ENCODE measurements at places on chromosomes 7 and 10. TPM values are rescaled to one million over a fixed set of nuclear protein-coding genes. Genes with fewer than 3 reads are reported as not detected.
A peak's percentile ranks its signal among the peaks of the same experiment; 100 is the strongest.

- no peak for DNase-seq
Measured at GRCh38 chr10:116836902-116837523, 12.3 kb upstream of the ENO4 start.

DNA sequence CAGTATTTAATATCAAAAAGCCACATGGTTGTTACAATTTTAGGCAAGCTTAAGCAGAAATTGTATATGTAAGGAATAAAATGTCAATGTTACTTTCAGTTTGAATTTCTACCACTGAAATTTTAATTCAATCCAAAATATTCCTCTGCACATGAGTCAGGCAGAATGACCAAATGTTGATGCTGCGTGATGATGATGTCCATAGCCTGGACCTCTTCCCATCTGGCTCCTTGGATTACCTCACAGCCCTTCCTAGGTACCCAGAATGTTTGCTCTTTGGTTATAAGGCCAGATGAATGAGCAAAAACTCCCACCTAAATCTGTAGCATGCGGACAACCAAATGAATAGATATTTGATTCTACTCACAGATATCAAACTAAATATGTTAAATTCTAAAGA lies 258.3 kb upstream of the IMMP2L start:
- no peak for DNase-seq

- DNase-seq = peak; percentile 60
Measured at GRCh38 chr10:71623098-71623985, 96.2 kb downstream of the C10orf105 start.

DNA sequence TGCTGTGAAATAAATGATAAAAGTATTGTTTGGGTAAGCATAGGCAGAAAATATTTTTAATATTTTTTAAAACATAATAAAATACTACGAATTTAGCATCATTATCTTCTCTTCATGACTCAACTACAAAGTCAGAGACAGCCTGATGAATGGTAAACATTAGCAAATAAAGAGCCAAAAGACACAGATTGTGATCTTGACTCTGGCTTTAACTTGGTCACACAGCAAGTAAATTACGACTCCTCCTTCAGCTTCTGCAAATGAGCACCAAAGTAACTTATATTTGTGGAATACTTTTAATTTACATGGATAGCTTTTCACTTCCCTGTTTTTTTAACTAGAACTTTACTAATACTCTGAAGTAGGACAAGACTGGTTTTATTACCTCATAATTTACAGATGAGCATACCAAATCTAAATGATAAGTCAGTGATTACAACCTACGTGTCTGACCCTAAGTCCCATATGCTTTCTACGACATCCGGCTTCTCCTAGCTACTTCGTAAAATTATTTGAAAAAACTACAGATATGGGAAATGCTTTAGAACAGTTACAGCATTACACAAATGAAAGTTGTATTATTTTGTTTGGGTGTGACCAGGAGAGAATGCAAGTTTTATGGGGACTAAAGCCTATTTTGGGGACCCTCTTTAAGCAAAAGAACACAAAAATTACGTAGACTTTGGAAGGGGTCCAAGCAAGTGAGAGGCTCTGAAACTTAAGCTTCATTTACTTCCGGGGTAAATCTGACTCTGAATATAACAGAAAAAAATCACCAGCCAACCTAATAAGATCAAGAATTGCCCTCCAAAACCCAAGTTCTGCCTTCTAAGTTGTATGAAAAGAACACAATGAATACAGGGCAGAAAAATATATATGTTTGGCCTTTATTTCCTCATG lies 133.8 kb downstream of the CPEB3 start:
- no peak for DNase-seq

DNA sequence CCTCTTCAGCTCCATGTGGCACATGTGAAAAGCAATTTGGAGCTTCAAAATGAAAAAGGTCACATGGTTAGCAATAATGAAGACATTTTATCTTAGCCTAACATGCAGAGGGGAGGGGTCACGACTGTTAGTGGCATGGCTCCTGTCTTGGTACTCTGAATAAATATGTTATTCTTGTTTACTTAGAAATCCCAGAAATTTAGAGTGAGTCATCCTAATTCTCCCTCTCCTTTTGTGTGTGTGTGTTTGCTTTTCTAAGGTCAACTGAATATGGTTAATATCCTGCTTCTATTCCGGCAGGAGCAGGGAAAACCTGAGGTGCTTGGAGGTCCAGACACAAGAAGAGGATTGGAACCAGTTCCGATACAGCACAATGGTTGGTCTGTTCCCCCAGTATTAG lies 17.6 kb downstream of the BCCIP start:
- no peak for DNase-seq

- no peak for DNase-seq
Measured at GRCh38 chr10:125691160-125691981, 8.4 kb upstream of the TEX36 start.

DNA sequence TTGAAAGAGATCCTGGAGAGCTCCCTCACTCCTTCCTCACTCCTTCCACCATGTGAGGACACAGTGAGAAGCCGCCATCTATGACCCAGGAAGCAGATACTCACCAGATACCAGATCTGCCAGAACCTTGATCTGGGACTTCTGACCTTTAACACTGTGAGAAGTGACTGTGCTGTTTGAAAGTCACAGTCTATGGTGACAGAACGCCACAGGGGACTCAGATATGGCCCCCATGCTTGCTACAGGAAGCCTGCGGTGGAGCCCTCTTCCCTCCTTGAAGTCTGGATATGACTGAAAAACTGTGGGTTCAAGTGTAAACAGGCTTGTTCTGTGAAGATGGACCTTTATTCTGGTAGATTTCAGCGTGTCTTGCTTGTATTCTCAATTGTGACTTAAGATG lies 297.8 kb downstream of the KLF6 start:
- DNase-seq = no peak

DNA sequence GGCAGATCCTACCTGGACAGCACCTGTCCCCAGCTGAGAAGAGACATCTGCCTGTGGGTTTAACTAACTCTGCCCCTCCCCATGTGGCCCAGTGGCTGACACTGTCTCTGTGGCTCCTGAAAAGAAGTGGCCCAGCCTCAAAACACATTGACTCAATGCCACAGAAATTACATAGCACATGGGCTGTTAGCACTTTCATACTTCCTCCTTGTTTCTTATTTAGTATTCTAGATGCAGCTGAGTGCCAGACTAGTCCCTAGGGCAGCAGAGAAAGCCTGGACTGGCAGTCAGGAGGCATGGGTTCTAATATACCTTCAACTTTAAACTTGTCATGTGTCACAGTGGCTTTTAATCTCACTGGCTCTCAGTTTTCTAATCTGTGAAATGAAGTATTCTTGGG lies 171.0 kb downstream of the TRIL start:
- no peak for DNase-seq

- DNase-seq = no peak
Measured at GRCh38 chr10:22244001-22244400, 26.2 kb upstream of the EBLN1 start.

GRCh38 chr10:14453593-14453992 lies 122.9 kb upstream of the FRMD4A start:
- DNase-seq = no peak

DNA sequence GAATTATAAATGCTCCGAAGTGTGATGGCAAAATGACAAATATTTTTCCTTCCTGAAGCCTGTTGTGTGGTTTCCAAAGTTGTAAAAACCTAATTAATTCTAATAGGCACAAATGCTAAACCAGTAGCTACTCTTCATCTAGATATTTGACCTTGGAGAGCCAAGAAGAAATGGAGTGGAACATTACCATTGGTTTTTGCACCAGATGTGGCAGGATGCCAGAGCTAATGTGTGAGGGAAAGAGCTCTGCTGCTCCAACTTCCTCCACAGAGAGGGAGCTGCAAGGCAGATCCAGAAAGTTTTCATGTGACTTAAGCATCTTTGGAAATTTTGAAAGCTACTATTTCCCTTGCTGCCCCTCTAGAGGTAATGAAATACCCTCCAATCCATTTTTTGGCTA lies 65.1 kb upstream of the HPS1 start:
- no peak for DNase-seq

DNA sequence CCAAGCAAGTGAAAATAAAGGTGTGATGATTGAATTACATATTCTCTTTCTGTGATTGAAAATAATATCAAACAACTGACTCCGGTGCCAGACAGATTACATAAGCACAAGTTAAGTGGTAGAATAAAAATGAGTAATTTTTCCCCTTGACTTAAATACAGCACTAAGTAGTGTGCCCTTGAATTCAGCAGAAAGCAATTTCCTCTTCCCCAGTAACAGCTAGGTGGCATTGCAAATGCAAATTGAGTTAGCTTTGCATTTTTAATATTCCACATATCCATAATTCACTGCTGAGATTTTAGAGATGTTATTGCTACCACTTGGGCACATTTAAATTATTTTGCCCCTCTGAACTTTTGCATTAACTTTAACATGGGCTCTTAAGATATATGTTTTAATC lies 89.8 kb upstream of the NPVF start:
- DNase-seq = no peak

DNA sequence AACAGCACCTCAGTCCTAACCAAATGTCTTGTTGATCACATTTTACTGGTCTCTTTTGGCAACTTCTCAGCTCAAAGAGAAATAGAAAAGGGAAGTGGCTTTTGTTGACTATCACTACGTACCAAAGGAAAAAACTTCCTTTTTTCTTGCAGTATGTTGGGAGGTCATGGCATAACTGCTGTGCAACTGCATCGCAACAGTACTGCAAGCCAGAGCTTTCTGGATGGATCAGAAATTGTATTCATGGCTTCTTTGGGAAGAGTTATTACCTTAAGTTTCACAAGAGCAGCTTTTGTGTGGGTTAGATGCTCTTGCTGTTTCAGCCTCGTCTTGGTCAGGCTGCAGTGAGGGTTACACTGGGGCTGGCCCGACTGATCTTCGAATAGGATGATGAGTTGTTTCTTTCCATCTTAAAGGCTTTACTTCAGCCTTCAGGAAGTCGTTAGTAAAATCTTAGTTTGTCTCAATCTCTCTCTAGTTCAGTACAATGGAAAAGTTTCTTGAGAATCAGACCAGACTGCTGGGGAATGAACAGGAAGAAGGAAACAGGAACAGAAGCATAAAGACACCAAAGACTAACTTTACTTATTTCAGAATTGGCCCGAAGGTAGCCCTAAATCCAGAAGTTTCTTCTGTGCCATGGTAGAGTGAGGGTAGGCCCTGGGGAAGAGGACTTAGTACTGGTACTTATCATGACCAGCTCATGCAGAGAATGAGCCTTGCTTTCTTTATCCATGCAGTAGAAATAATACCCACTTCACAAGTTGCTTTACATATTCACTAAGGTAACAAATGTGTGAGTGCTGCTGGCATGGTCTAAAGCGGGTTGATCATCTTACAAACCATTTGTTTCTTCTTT lies 153.6 kb downstream of the CELF2 start:
- DNase-seq = no peak

- DNase-seq = no peak
Measured at GRCh38 chr10:80075781-80076180, 2.7 kb upstream of the TMEM254 start.

GRCh38 chr10:115861864-115862263 lies 411.1 kb downstream of the GFRA1 start:
- no peak for DNase-seq

GRCh38 chr10:114822444-114823076 lies 980 bp downstream of the FHIP2A start:
- peak; percentile 22 for DNase-seq

- DNase-seq = no peak
Measured at GRCh38 chr7:37448011-37448635, 541 bp downstream of the ELMO1 start.

DNA sequence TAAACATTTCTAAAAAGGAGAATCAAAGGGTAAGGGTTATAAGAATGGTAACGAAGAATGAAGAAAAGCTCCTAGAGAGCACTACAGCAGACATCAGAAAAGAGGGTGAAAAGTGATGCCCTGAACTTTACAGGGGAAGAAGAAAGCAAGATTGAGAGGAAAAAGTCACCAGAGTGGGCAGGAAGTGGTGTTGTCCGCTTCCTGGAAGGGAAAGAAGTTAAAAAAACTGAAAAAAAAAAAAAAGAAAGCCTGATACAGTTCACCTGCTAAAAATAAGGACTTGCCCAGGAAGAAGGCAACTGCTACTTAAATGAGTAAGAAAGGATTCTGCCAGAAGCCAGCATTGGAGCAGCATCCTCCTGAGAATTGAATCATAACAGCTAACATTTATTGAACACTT lies 330.1 kb upstream of the PHF14 start:
- DNase-seq = no peak

GRCh38 chr7:137399827-137400823 lies 56.6 kb upstream of the PTN start:
- DNase-seq = no peak

GRCh38 chr10:131056781-131057180 lies 254.7 kb downstream of the TCERG1L start:
- no peak for DNase-seq

DNA sequence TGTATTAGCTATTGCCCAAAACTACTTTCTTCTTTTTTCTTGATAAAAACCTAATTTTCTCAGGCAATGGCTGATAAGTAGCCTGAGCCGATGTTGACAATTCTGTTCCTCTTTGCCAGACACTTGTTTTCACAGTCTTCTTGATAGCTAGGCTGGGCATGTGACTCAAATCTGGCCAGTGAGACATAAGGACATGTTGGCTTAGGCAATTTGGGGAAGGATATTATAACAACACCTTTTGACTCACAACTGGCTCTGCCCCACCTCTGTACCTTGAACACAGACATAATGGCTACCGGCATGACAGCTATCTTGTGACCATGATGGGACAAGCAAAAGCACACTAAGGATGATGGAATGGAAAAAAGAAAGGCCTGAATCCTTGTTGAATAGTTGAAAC lies 72.9 kb upstream of the GPR22 start:
- no peak for DNase-seq

DNA sequence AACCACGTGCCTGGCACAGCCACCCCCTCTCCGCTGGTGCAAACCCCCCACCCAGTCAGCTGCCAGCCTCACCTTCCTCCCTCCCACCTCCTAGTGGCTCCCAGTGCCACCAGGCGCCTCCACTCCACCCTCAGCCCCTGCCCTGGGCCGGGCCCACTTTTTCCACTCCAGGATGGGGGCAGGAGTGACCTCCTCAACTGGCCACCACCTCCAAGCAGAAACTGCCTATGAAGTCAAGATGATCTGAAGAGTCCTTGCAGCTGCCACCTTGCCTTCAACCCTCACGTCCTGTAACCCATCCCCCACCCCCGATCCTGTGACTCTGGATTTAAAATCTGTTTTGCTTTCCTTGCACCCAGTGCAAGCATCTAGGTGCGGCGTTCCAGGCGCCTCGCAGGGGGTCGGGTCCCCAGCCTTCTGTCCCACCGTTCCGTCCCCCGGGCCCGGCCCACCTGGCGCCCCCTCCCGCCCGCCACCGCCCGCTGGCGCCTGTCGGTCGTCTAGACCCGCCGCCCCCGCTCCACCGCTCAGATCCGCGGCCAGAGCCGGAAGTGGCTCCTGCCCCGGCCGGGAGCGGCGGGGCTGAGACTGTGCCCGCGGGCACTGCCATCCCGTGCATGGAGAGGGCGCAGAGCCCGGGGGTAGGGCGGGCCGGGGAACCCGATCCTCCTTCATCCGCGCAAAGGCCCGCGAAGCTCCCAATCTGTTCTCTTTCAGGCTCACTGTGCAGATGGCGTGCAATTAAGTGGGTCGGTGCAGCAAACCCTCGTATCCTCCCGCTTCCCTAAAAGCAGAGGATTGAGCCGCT lies 51.2 kb upstream of the GTF2I start:
- DNase-seq = peak; percentile 59

The ICA1 gene
- total RNA-seq = 5.6 TPM

The UNCX gene
- not detected for total RNA-seq

The RFC2 gene
- total RNA-seq = 12.0 TPM

The EBF3 gene
- 1.2 TPM for total RNA-seq

The HTR7 gene
- 0.23 TPM for total RNA-seq

The PTN gene
- total RNA-seq = 6.7 TPM

The NUTM2B gene
- total RNA-seq = 0.83 TPM

The SLC18A2 gene
- 16.6 TPM for total RNA-seq

The MSMB gene
- total RNA-seq = not detected

The MYPN gene
- total RNA-seq = 0.10 TPM

The PLAU gene
- total RNA-seq = 2.2 TPM

The PTPRN2 gene
- total RNA-seq = 3.5 TPM
